Stimulated activated CD8-positive, alpha-beta memory T cell treated with anti-CD3 and anti-CD28 coated beads, Interleukin-4, amount 100 ng/mL, for 4 hours (primary cell): ENCODE measurements at places on chromosomes 2 and 18.

DNA sequence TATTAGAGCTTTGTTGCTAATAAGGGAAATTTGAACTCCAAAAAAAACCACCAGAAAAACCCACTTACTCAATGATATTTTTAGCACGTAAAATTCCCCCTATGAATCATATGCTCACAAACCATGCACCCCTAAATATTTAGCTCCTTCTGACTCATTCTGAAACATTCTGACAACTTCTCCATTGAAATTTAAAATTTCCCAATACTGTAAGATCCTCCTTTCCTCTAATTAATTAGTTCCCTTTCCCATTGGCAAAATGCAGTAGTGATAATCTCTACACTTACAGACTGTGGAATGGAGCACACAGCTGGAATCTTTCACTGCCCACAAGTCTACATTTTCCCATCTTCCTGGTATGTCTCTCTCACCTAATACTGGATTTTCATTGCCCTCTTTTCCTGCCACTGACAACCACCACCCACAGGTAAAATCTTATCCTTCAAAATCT is 215.8 kb upstream of the ACVR2A start:
- no peak for DNase-seq

- DNase-seq: no peak
Measured at GRCh38 chr2:35428548-35428947, 927.0 kb upstream of the CRIM1 start.

GRCh38 chr2:14094592-14094991 is 537.9 kb upstream of the LRATD1 start:
- no peak for DNase-seq

- no peak for DNase-seq
Measured at GRCh38 chr2:112924360-112924759, 13.4 kb downstream of the IL37 start.

- DNase-seq: no peak
Measured at GRCh38 chr2:8609357-8609811, 72.5 kb upstream of the ID2 start.

DNA sequence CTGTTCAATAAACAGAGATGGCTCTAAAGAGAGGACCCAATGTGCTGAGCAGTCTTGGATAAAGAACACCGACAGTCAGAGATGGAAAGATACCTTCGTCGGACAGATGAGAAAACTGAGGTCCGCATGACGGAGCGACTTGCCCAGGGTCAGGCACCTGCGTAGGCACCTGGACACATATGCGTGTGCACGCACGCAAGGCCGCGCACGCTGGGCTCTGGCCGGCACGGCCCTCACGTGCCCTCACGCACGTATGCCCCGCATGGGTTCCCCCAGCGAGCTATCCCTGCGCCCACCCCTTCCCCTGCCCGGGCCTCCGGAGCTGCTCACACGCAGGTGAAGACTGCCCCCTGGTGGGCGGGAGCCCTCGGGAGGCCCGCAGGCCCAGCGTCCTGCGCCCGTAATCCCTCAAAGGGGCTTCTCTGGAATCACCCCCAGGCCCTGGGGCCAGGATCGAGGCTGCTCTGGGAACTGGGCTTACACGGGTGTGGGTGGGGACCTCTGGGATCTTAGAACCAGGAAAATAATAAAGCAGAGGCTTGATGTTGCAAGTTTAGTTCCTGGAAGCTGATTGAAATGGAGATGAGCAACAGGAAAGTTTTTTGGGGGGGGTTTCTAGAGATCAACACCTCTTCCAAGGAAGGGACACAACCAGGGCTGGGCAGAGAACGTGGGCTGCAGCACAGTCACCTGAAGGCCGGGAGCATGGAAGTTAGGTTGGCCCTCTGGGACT is 246.3 kb downstream of the TNS1 start:
- peak; percentile 41 for DNase-seq

GRCh38 chr2:43175020-43175441 is 51.4 kb downstream of the ZFP36L2 start:
- DNase-seq: no peak

DNA sequence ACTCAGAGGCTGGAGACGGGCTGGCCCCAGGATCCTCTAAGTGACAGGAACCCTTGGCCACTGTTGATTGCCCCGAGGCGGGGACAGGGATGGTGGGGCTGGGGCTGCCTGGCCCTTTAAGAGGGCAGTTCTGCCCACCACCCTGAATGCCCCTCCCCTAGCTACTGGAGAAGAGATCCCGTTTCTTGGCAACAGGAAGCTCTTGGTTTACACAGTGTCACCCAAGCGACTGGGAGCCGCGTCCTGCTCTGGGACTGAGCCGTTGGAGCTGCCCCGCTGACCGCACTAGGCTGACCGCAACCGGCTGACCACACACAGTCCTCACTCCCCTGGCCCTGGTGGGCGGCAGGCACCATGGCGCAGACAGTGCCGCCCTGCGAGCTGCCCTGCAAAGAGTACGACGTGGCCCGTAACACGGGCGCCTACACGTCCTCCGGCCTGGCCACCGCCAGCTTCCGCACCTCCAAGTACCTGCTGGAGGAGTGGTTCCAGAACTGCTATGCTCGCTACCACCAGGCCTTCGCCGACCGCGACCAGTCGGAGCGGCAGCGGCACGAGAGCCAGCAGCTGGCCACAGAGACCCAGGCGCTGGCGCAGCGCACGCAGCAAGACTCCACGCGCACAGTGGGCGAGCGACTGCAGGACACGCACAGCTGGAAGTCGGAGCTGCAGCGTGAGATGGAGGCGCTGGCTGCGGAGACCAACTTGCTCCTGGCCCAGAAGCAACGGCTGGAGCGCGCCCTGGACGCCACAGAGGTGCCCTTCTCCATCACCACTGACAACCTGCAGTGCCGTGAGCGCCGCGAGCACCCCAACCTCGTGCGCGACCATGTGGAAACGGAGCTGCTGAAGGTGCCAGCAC is at the start of gene TEKT4:
TSS of gene TEKT4 (plus strand) at position 205 of the 862 bp plus-strand sequence. CDS start at position 355, 150 bp downstream.
- no peak for DNase-seq

GRCh38 chr2:30139131-30139870 is 7.5 kb upstream of the YPEL5 start:
- DNase-seq: no peak

GRCh38 chr2:1219901-1220573 is 193.2 kb upstream of the TPO start:
- DNase-seq: no peak

- DNase-seq: no peak
Measured at GRCh38 chr2:127647242-127648190, 1.6 kb downstream of the GPR17 start.

- no peak for DNase-seq
Measured at GRCh38 chr2:77512507-77512906, 9.7 kb downstream of the LRRTM4 start.

DNA sequence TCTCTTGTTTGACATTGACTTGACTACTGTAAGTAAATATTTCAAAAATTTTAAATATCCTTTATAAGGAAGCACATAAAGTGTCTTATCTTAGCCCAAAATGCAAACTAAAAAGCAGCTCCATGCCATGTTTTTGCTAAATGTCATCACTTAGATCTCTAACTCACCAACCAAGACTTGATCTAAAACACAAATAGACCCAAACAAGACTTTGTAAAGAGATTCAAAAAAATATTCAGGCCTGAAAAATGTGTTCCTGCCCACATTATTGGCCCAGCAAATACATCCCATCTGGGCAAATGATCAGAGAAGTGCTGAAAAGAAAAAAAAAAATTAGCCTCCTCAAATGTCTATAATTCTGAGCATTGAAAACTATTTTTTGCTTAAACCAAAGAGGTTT is 187.6 kb downstream of the MREG start:
- DNase-seq: no peak

GRCh38 chr2:150997702-150998440 is 263.8 kb downstream of the RBM43 start:
- no peak for DNase-seq

- DNase-seq: no peak
Measured at GRCh38 chr2:128448331-128449225, 129.9 kb upstream of the HS6ST1 start.

DNA sequence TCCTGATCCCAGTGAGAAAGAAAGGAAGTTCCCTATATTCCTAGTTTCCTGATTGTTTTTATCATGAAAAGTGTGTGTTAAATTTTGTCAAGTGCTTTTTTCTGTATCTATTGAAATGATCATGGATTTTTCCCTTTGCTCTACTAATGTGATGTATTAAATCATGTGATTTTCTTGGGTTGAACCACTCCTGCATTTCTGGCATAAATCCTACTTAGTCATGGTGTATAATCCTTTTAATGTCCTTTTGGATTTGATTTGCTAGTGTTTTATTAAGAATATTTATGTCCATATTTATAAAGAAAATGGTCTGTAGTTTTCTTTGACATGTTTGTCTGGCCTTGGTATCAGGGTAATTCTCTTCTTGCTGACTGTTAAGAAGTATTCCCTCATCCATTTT is 87.3 kb upstream of the CNGA3 start:
- no peak for DNase-seq

DNA sequence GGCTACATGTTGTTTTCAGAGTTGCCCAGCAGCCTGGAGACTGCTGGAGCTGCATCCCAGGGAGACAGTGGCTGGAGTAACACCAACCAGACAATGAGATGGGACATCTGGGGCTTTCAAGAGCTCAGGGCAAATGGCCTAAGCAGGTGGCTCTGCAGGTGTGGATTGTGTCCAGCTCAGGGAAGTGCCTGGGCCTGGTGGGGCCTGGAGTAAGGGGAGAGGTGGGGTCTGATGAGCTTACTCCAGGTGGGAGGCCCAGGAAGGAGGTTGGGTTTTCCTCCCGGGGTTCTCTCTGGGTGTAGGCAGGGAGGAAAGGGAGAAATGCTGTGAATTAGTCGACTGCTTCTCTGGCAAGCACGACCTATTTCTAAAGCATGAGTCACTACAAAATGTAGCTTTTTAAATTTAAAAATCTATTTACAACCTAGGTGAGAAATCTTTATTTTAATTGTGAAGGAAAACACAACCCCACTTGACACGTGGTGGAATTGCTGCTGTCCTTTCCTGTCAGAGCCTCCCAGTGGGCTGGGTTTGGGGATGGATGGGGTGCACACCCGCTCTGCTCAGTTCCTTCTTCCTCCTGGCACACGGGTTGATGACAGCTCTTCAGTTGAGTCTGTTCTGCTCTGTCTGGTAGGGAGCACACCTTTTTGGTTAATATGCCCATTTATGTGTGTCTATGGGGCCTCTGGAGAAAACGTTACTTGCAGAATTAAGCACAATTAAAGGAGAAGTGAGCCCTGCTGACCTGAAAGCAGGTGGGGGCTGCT is 81.6 kb downstream of the SH3RF3 start:
- no peak for DNase-seq

GRCh38 chr2:37283207-37283606 is 41.4 kb downstream of the PRKD3 start:
- no peak for DNase-seq

DNA sequence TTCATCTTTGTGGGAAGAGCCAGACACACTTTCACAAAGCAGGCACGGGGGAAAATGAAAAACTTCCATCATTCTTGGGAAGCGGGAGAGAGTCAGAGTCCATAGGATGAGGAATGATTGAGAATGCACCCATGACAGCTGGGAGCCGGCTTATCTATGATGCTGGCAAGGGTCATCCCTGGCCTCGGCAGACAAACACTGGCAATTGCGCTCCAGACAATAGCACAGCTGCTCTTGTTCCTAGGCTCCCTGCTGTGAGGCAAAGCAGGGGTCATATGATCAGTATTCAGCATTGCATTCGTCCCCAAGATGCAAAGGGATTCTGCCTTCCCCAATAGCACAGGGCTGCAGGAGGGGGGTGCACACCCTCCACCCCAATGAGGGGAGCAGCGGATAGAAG is 33.0 kb downstream of the CYRIA start:
- no peak for DNase-seq

DNA sequence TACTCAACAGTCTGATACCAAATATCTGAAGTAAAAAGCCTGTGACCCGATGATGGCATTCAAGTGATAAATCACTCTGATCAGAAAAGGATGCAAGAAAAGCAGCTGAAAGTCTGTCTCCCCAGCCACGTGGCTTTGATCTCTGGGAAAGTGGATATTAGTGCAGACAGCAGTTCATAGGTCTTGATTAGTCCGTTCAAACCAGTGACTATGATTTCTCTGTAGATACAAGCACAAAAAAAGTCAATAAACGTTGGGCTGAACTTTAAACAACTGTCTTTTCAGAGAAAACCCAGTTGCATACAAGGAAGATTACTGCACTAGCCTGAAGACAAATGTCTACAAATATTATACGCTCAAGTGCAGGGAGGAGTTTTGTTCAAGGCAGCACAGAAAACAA is 107.7 kb upstream of the CDC42EP3 start:
- DNase-seq: no peak

- DNase-seq: no peak
Measured at GRCh38 chr2:444937-445884, 157.3 kb upstream of the ALKAL2 start.

DNA sequence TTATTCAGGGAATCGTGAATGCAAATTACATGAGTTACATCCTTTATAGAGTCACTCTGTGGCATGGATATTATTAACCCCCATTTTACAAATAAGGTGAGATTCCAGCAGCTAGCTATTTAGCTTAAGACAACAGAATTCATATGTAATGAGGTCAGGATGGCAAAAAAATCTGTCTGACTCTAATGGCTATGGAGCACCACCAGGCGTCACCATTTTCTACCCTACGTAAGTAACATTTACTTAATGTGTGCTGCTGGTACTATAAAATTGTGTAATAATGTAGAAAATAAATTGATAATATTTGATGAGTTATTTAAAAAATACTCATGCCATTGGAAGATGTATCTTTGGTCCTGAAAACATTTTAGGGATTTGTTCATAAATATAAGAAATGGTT is 2040.1 kb upstream of the LRRTM1 start:
- DNase-seq: no peak

DNA sequence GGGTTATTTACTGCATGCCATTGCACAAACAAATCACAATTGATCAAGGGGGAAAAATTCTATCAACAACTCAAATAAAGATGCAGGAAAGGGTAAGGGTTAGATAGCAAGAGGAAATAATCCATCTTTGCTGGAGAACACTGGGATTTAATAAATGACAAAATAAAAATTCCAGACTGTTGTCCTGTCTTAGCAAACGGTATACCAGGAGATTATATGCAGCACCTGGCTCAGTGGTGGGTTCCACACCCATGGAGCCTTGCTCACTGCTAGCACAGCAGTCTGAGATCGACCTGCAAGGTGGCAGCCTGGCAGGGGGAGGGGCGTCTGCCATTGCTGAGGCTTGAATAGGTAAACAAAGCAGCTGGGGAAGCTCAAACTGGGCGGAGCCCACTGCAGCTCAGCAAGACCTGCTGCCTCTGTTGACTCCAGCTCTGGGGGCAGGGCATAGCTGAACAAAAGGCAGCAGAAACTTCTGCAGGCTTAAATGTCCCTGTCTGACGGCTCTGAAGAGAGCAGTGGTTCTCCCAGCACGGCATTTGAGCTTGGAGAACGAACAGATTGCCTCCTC is 296.5 kb upstream of the THSD7B start:
- DNase-seq: no peak

- no peak for DNase-seq
Measured at GRCh38 chr2:128064353-128064752, 26.6 kb upstream of the UGGT1 start.
